ENCODE measurements at places on chromosomes 5 and 9. TPM values are rescaled to one million over a fixed set of nuclear protein-coding genes. Genes with fewer than 3 reads are reported as not detected.

The CTSL gene
- total RNA-seq = 1,575 TPM

The TRIM52 gene
- total RNA-seq = 2.2 TPM

The ABO gene
- not detected for total RNA-seq

The C9orf153 gene
- total RNA-seq = 0.98 TPM

The CEP78 gene
- 22.3 TPM for total RNA-seq

The SPATA9 gene
- total RNA-seq = not detected

The PCDHGB7 gene
- 7.4 TPM for total RNA-seq

The ORM2 gene
- not detected for total RNA-seq

The MAMDC2 gene
- total RNA-seq = 1.6 TPM

The GALNT12 gene
- total RNA-seq = 34.7 TPM

The MZB1 gene
- total RNA-seq = not detected

The KCNT1 gene
- not detected for total RNA-seq

The SAXO1 gene
- total RNA-seq = not detected

The ARHGEF39 gene
- total RNA-seq = 5.9 TPM

The NIM1K gene
- 0.61 TPM for total RNA-seq

The FAM151B gene
- total RNA-seq = 3.8 TPM

The IL4 gene
- total RNA-seq = not detected

Data from SK-MEL-5 (cell line).